ENCODE measurements at places on chromosomes 7 and 10.

GRCh38 chr10:125154529-125154928, 5.8 kb downstream of the CTBP2 start:
- DNase-seq, result no peak

GRCh38 chr10:60253484-60253883, 136.2 kb downstream of the ANK3 start:
- no peak for DNase-seq

DNA sequence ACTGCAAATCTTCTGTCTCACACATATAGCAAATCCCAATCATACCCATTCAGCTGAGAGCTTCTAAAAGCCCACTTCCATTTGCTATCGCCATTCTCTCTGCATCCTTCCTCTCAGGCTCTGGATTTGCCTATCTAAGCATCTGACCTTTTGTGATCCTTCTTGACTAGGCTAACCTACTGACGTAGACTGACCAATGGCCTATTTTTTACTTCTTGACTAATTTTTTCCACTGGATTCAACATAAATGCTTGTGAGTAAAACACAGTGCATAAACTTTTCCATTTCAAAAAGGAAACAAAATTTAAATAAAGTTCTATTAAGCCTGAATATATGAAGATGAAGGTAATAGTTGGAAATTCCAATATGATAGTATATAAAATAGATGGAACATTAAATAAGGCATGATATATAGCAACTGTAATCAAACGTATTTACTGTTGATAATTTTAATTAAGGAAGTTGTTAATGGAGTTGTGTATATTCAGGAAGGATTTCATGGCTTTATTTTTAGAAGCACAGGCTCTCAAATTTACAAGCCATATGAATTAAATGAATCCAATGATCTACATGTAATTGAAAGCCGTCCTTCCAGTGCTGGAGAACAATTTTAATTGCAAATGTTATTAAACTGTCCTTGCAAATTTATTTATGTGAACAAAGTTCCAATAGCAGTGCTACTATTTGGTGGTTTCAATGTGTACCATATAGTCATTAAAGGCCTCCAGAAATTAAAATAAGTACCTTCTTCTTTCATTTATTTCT, 918.4 kb downstream of the SORCS3 start:
- no peak for DNase-seq

DNA sequence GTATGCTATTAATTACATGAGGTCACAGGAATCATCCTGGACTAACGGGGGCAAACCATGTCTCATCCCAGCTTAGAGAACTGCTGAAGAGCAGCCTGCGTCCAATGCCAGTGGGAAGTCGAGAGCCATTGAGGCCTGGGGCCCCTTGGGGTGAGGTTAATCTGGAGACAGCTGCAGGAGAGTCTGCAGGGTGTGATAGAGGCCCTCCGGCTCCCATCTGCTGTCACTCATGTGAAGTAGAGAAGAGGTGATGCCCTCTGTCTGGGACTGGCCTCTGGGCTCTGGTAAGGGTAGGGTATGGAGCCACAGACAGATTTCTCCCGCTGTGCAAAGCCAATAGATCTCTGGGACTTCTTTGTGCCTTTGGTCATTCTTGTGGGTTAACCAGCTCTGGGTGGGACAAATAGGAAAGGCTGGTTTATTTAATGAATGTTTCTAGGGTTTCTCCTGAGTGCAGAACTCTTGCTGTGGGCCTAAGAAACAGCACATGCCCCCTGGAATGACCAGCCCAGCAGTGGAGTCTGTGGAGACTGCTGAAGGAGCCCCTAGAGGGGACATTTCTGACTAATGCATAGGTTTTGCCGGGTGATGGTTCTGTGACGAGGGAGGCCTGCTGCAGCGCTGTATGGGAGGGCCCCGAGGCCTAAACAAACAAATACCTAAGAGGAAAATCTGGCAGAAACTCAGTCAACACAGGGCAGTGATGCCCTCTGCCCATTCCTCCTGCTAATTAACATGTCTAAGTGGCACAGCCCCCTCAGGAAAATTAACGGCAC, 34.5 kb downstream of the CRHR2 start:
- DNase-seq, result no peak

- peak; percentile 89 for DNase-seq
Measured at GRCh38 chr7:143013893-143014292, 13.0 kb downstream of the OR9A2 start.
